Fibroblast of the conjunctiva (primary cell): ENCODE measurements at places on chromosomes 4 and X.

DNA sequence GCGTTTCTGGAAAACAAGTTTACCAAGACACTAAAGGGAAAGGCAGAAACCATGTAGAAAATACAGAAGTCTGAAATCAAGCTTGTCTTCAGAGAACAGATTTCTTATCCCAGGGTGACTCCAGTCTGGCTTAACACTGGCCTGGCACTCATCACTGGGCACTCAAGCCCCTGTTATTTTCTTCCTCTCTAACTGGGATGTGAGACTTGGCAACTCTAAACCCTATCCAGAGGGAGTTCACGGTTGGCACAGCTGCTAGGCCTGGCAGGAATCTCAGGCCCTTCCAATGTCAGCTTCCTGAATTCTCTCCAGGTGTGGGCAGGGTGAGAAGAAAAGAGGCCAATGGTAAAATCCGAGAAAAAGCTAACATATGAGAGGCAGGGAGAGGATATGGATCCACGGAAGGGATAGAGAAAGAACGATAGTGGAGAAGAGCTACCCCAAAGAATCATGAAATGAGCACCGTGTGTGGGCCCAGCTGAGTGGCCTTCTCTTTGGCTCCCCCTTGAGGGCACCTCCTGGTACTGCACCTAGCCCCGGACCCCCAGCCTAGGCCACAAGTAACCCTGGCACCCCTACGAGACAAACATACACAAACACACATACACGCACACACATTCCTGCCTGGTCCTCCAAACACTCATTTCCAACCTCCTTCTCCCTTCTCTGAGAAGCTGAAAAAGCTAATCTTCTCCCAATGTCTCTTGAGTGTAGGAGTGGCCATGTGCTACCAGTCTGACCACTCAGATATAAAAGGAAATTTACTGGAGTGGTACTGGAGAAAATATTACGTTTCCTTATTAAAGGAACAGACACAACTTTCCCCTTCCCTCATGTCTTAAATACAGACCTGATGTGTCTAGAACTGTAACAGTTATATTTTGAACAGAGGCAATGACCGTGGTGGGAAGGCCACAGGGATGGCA lies 16.6 kb upstream of the PTCHD1 start:
- DNase-seq, result no peak

- no peak for DNase-seq
Measured at GRCh38 chr4:45030059-45030458, 303.7 kb upstream of the GNPDA2 start.

DNA sequence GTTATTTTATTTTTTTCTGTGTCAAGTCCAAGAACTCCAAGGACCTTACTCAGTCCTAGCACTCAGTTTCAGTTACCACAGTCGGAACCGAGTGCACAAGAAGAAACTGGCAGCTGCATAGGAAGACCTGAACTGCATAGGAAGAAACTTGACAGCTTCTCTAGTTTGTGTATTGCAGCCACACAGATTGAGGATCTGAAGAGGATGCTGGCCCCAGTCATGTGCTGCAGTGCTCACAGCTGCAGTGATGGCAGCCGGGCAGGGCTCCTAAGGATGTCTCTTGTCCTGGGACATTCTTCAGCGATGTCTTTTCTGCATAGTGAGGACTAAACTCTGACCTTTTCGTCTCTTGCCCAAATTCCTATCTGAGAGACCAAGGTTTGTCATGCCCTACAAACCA lies 261.2 kb downstream of the STIM2 start:
- no peak for DNase-seq

DNA sequence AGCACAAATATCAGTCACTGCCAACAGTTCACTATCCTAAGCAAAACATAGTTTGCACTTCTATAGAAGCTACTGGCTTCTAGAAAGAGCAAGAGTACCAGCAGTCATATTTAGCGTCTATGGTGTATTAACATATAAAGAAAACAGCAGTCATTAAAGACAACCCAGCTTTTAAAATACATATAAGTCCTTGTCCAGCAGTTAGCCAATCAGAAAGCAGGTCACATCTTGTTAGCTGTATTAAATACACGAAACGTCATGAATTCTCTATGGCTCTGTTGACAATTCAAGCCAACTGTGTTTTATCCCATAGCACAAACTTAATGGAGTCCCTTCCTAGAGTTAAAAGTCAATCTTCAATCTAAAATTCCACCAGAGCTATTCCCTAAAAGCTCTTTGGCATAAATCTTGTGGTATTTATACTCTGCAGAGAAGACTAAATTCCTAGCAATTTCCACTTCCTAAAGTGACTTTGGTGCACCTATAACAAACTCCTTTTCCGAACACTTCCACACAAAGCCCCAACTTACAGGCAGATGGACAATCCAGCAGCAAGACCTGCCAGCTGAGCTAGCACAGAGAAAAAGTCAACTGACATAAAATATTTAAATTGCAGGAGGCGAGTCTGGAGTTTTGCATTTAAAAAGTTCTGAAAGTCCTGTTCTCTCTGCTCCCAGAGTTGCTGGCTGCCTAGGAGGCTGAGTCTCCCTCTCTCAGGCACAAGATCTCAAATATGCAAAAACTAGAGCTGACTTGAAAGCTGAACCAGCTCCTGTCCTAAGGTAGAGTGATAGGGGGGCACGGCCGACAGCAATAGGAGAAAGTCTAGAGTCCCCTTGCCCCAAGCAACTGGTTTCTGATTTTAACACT lies 1.3 kb downstream of the LDB2 start:
- peak; percentile 77 for DNase-seq

DNA sequence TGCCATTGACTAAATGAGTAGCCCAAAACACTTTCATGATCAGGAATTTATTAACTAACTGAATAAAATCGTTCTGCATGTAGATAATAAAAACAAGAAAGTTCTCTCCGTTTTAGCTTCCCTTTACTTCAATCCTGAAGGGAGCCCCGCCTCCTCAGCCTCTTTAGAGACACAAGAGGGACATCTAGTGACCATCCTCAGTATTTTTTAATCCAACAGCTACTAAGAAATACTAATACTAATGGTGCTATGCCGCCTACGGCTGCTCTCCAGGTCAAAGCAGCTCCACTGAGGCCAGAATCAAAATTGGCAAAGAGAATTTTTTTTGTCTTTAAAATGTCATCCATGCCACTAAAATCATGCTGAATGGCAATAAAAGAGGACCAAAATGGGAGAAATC lies 3.2 kb upstream of the PCDH19 start:
- DNase-seq, result peak; percentile 49

GRCh38 chr4:189162888-189163287 lies 777.8 kb upstream of the FRG1 start:
- DNase-seq, result no peak
